ENCODE measurements at places on chromosomes 2 and 18.
A peak's percentile ranks its signal among the peaks of the same experiment; 100 is the strongest.

GRCh38 chr18:9760641-9761040 is 52.5 kb downstream of the RAB31 start:
- no peak for DNase-seq

GRCh38 chr2:219555956-219556355 is 12.1 kb downstream of the TMEM198 start:
- DNase-seq: no peak

- no peak for DNase-seq
These were observed 23.7 kb downstream of the METTL4 start for GRCh38 chr18:2547477-2548087.

DNA sequence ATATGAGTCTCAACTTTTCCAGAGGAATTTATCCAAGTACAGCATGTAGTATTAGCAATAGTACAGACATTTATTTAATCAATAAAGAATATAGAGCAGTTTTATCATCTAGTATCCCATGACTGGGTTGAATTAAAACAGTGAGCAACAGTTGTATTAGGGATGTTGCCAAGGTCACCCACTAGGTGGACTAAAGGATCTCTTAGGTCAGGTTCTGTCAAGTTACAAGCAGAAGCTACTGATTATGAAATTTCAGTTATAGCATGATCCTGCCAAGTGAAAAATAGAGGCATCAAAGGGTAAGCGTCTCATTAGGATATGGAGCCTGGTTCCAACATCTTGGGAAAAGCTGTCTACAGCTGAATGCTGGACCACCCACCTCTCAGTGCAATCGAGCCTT is 52.1 kb upstream of the LAPTM4A start:
- no peak for DNase-seq

DNA sequence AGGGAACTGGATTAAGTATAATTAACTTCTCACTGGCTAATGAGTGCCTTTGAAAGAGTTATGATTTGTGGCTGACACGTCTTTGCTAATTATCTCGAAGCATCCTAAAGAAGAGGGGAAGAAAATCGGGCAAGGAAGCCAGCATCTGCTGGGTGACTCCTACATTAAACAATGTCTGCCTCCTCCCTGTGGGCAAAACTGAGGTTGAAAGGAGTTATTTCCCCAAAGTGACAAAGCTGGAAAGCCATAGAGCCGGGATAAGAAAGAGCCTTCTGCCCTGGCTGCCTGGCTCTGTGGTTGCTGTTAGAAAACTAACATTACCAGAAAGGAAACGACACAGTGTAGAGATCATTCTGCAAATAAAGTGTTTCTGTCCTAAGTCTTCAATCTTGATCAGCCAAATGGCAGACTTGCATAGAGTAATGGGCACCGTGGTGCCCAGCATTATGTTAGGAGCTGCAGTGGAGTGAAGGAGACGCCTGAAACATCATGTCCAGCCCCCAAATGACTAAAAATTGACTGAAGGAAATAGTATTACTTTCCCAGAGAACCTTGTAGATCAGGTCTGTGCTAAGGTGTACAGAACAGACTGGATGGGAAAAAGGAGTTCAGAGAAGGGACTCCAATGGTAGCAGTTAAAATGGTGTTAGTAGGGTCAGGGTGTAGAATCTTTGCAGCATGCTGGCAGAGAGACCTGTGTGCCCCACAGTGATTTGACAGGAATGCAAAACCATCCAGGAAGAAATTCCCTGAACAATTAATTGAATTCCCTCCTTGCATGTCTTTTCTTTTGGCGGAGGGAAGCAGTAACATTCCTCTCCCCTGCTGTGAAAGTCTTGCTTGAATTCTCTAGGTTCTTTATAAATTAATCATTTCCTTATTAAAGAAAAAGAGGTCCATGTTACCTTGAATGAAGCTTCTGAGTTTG is 44.4 kb downstream of the ALPK2 start:
- DNase-seq: no peak

DNA sequence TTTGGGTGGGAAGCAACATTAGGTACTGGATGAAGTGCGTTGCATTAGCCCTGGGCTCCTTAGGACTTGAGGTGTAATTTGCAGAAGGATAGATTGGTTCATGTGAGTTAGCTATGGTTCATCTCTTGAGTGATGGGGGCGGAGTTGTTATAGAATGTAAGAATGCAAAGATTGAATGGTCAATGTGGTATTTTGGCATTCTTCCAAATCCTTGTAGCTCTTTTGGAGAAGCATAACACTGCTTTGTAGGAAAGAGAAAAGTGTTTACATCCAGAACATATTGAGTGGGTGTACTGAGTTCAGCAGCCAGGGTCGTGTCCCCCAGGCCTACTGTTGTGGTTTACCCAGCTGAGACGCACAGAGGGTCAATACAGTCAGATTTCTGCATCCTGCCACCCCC is 173.5 kb downstream of the FMNL2 start:
- DNase-seq: no peak

- no peak for DNase-seq
These were observed 112.3 kb downstream of the LNPK start for GRCh38 chr2:175889701-175890302.

- no peak for DNase-seq
These were observed 291.2 kb downstream of the ALPK2 start for GRCh38 chr18:58337686-58338085.

GRCh38 chr2:213248637-213249036 is 35.6 kb upstream of the SPAG16 start:
- DNase-seq: no peak

- no peak for DNase-seq
These were observed 202.2 kb upstream of the TWIST2 start for GRCh38 chr2:238645716-238646115.

DNA sequence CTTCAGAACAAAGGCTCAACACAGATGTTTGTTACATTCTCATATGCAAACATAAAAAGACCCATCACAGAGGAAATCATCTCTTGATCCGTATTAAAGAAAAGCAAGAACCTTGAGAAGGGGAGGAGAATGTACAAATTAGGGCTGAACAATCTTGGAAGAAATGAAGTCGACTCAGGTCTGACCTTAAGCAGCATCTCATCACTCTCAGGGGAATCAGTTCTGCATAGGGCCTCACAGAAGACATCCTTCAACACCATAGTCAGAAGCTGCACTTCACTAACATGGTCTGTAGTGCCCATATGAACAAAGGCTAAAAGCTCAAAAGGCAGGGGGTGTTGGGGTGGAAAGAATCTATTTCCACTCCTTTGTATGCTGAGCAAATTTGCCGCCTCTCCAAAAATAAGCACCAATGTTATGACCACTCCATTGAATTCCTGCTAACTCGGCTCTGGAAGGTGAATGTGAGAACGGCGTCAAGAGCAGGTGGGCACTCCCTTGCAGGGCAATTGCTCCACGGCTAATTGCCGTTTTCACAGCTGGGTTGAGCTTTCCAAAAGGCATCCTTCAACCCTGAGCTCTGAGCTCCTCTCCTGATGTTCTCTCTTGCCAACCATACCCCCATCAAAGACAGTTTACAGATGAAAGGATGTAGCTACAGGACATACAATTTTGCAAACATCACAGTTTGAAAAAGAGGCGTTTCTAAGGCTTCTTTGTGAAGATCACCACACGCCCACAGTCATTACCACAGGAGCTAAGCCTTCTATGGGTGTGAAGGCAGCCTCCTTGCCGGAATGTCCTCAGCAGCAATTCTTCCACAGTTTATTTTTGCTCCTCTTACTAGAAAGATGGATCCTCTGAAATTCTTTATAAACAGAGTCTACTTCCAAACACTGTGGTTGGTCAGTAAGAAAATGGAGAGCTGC is 10.0 kb downstream of the KLF7 start:
- DNase-seq: no peak

- DNase-seq: no peak
These were observed 19.3 kb downstream of the GPD2 start for GRCh38 chr2:156455361-156455975.

DNA sequence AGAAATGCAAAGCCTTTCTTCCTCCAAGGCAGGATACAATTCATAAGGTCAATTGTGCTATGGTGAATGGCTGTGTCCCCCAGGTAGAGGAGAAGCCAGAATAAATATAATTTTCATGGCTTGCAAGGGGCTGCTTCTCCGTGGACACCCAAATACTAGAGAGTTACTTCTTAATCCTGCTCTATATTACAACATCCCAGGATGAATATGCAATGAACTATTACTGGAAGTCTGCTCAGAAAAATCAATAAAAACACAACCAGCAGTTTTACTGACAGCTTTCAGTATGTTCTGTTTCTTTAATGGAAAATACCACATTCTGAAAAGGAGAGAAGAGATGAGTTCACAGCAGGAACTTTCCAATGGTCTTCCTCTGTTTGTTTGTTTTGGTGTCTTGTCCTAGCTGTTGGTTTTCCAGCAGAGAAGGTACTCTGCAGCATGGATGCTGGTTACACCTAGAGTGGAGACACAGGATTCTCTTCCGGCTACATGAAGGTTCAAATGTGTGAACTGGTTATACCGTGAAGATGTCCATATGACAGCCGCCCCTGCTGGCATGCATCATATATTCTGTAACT is 213.0 kb downstream of the PID1 start:
- no peak for DNase-seq

DNA sequence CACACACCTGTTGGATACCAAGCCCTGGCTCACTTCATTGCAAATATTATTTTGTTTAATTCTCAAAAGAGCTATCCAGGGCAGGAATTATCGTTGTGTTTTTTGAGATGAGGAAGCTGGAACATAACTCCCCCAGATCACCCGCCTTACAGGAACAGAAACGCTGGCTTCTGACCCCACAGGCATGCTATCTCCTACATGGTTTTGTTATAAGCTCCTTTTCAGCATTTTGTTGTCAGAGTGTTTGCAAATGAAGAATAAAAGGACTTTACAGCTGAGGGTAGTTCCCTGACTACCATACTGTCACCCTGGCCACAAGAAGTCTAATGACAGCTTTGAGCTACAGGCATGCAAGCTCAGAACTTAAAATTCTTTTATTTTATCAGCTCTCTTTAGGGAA is 62.0 kb upstream of the MRPS9 start:
- no peak for DNase-seq

DNA sequence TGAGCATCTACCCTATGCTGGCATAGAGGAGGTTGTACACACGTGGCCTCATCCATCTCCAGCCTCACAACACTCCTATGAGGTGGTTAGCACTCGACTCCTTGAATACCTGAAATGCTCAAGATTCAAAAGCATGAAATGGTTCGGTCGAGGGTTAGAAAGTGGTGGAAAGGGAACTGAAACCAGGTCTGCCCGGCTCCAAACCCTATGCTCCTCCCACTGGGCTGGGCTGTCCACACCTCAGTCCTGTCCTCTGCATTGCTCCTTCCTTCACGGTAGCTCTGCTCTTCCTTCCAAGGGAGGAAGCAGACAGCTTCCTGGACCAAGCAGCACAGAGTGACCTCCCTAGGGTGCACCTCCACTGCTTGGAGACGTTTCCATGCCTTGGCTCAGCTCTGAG is 565.2 kb upstream of the ID2 start:
- no peak for DNase-seq

DNA sequence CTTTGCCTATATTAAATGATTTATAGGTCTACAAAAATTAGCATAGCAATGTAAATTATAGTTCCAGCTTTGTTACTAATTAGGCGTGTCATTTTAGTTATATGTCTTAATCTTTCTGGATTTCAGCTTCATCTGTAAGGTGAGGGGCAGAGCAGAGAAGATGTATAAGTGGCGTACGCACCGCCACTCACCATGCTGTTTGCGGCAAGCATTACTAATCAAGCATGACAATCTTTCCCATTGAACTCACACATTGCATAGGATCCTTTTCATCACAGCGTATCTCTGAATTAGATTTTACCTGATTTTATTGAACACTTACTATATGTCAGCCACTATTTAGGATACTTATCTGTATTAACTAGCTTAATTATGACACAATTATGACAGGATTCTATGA is 183.6 kb upstream of the DLGAP1 start:
- no peak for DNase-seq

DNA sequence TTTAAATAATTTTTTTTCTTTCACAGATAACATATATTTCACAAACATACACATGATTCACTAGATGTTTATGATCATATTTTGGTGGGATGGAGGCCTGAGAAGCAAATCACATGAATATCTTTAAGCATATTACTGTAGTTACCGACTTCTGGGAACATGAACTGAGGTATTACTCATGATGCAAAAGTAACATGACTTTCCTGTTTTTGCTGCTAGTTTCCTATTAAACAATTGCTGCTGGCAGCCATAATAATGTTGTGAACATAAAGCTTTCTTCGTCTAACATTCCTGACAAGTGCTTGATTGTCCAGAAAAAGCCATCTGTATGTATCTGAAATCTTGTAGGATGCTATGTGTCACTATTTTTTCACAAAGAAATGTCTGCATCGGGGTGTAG is 145.4 kb downstream of the MTX2 start:
- DNase-seq: no peak

- DNase-seq: no peak
These were observed 187.8 kb downstream of the ZNF516 start for GRCh38 chr18:76307293-76307690.

- peak; percentile 60 for DNase-seq
These were observed 1.7 kb upstream of the POLR2D start for GRCh38 chr2:127859712-127860085.

DNA sequence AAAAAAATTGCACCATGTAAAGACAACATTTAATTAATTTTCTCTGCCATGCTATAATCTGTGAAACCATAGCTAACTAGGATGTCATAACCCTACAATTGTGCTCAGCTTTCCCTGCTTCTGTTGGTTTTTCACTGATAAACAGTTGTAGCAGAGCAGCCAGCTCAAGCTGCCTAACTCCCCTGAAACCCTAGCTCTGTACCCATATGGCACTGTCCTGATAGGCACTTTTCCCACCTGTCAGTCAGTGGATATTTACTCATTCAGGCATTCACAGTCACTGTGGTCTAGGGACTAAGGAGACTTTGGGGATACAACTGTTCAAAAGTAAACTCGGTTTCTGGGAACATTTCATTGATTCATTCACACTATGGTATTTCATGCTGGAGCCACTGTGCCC is 407.0 kb downstream of the DSEL start:
- DNase-seq: no peak

- DNase-seq: no peak
These were observed 5.6 kb downstream of the PDCD1 start for GRCh38 chr2:241852981-241853631.

GRCh38 chr2:63840081-63840784 is 1.5 kb upstream of the UGP2 start:
- DNase-seq: no peak

GRCh38 chr18:51135364-51135763 is 62.1 kb downstream of the MEX3C start:
- no peak for DNase-seq

DNA sequence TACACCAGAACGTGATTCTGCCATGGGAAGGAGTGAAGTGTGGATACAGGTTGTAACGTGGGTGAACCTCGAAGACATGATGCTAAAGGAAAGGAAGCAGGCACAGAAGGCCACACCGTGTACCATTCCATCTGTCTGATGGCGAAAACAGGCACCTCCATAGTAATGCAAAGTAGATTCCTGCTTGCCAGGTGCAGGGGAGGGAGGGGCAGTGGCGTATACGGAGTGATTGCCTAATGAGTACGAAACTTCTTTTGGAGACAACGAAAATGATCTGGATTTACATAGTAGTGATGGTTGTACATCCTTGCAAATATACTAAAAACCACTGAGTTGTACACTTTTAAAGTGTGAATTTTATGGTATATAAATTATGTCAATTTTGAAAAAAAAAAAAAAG is 106.7 kb downstream of the GBX2 start:
- DNase-seq: no peak

- DNase-seq: no peak
These were observed 33.6 kb upstream of the EFEMP1 start for GRCh38 chr2:55957142-55957541.

Measured in stimulated activated CD4-positive, alpha-beta T cell treated with anti-CD3 and anti-CD28 coated beads, Interleukin-1b, Interleukin-23, amount 100 ng/mL, for 48 hours (primary cell).